Activated naive CD4-positive, alpha-beta T cell treated with anti-CD3 and anti-CD28 coated beads, Interleukin-2, amount 50 U/mL, for 16 hours (primary cell): ENCODE measurements at places on chromosomes 1 and 21.

DNA sequence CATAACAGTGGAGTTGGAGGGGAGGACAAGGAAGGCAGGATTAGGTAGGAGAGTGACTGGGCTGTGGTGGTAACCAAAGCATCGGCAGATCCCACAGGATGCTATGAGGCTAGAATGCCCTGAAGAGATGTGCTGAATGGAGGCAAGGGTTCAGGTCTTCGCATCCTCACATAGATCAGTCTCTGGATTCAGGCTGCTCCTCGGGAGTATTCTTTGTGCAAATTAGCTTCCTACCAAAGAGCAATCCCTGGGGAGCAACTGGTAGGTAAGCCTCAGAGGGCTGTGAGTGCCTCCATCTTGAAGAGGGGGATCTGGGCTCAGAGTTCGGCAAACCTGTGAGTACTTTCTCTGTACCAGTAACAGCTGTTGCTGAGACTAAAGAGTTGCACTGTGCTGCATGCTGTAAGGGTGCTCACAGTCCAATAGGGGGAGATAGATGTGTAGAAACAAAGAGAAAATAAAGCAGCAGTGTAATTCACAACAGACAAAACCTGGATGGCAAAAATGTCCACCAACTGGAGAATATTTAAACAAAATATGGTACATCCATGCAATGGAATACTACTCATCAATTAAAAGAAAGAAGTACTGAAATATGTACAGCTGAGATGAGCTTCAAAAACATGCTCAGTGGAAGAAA is 322.4 kb upstream of the DEPDC1 start:
- DNase-seq = no peak

DNA sequence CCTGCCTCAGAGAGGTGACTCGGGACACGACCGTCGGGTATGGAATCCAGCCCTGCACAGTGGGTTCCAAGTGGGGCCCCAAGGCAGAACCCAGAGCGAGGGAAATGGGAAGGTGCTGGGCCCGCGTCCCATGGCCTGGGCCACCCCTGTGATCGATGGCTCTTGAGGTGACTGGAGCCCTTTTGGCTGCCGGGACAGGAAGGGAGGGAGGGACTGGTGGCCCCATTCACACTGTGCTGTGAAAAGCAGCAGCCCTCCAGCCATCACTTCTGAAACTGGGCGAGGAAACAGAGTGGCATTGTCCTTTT is 110.4 kb upstream of the IFFO2 start:
- no peak for DNase-seq

GRCh38 chr1:216892581-216893160 is 169.4 kb upstream of the ESRRG start:
- DNase-seq = no peak

- DNase-seq = no peak
These were observed 74.1 kb downstream of the ZNF648 start for GRCh38 chr1:181987334-181987895.

GRCh38 chr1:84598418-84598817 is 24.2 kb upstream of the CTBS start:
- DNase-seq = no peak

DNA sequence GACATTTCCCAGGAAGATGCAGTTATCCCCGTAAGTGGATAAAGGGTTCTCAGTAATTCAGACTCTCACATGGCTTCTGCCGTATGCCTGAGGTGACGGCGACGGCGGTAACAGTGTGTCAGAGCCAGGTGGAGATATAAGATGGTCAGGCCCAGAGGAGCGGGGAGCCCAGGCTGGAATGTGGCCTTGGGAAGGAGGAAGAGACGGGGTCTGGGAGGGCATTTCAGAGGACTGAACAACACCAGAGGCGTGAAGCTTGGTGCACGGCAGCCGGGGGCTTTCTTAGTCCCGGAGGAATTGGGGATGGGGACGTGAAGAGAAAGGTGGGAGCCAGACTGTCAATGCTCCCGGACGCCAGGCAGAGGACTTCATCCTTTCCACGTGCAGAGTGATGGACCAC is 1.0 kb downstream of the RER1 start:
- DNase-seq = no peak

GRCh38 chr1:12593621-12594066 is 24.4 kb downstream of the DHRS3 start:
- DNase-seq = no peak

DNA sequence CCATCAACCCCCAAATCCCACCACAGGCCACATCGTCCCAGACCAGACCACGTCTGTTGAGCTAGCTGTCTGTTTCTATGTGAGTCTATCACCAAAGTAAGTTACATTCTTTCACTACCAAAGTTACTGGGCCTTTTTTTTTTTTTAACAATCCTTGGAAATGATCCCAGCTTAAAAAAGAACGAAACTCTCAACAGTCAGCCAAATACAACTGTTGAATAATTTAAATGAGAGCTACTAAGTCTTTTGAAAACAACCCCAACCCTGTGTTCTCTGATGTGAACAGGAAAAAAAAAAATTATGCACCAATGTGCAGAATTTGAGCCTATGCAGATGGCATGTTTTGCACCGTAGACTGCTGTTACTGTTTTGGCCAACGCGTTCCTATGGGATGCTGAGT is 134.0 kb upstream of the ETS2 start:
- no peak for DNase-seq

DNA sequence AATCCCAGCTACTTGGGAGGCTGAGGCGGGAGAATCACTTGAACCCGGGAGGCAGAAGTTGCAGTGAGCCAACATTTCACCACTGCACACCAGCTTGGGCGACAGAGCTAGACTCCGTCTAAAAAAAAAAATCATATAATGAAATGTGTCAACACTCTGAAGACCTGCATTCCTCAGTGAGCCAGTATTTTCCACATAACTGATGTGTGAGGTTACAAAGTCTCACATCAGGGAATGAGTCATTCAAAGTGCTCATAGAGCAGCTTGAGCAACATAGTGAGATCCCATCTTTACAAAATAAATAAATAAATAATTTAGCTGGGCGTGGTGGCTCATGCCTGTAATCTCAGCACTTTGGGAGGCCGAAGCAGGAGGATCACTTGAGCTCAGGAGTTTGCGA is 65.5 kb downstream of the CASZ1 start:
- no peak for DNase-seq

DNA sequence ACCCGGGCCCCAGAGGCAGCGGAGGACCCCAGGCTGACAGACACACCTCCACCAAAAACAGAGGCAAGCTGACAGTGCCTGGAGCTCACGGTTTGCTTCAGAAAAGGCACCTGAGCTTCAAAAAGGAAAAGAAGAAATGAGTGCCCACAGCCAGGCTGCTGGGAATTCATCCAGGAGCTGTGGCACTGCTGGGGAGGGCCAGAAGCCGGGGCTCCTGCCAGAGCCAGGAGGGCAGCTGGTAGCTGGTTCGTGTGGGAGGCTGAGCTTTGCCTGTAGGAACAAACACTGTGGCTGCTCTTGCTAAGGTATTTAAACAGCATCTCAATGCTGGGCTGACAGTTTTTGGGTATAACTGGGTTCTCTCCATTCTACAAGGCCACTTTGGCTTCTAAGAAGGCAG is 19.5 kb downstream of the KCNJ6 start:
- DNase-seq = no peak

DNA sequence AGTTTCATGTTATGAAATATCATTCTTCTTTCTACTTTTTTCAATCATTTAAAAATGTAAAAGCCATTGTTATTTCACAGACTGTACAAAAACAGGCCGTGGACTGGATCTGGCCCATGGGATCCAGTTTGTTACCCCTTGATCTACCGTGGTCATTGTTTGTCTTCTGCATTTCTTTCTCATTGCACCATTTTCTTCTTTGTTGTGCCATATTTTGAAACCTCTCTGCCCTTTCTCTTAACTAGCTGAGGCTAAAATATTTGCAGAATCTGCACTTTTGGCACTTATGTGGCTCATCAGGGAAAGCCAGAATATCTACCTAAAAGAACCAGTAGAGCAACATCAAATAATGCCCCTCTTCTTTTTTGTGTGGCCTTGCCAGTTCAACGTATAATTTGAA is 50.5 kb downstream of the DNAJC6 start:
- no peak for DNase-seq

DNA sequence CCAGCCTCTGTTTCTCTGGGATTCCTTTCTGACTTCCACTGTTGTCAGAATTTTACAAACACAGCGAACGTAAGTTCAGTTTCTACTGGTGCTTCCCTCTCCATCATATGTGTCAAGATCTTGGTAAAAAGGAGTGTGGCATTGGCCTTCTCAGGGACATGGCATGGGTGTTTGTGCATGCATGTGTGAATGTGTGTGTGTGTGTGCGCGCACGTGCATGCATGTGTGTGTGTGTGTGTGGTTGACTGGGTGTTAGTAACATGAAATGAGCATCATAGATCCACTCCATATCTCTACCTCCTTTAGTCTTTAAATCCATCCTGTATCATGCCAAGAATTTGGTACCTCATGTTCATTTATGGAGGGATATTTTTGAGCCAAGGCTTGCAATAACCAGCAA is 411.3 kb downstream of the NPHP4 start:
- DNase-seq = no peak

- DNase-seq = no peak
These were observed 189.0 kb upstream of the RGS18 start for GRCh38 chr1:191969290-191969689.

- DNase-seq = no peak
These were observed 15.7 kb upstream of the ATP13A2 start for GRCh38 chr1:17027403-17027802.

DNA sequence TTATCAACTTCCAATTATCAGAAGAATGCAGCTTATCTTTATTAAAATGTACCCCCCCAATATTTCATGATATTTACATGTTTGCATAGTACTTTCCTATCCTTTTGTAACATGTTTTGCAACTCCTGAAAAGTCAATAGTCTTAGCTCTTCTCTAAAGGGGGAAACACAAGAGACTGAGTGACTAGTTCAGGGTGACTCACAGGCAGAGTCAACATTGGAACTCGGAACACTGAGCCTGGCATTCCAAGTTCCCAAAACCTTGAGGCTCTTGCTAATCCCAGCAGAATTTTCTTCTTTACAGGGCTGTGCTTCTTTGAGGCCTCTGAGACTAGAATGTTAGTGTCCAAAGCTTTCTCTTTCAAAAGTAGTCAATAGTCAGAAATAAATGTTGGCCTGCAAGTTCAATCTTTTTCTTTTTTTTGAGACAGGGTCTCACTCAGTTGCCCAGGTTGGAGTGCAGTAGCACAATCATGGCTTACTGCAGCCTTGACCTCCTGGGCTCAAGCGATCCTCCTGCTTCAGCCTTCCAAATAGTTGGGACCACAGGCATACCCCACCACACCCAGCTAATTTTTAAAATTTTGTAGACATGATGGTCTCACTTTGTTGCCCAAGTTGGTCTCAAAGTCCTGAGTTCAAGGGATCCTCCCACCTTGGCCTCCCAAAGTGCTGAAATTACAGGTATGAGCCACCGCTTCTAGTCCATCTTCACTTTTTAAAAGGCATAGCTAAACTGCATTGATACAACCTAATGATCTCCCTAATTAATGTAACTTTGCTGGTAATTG is 37.5 kb downstream of the ZNF281 start:
- no peak for DNase-seq

DNA sequence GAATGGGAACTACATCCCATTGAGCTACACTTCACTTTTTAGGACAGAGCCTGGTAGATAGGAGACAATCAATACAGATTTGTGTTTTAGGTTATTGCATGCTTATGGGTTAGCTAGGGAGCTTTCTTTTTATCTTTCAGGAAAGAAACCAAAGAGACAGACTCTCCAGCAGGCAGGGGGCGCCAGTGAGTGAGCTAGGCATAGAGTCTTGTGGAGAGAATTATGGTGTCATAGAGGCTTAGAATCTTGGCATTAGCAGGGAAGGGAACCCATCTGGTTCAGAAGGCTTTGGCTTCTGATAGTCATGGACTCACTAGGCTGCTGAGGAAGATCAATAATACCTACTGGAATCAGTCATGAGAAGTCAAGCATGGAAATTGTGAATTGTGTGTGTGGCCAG is at the start of gene SMCP:
Gene SMCP (plus strand): TSS at position 281 of the 400 bp plus-strand sequence. CDS start 6,101 bp downstream, outside the sequence.
- DNase-seq = peak; percentile 17

DNA sequence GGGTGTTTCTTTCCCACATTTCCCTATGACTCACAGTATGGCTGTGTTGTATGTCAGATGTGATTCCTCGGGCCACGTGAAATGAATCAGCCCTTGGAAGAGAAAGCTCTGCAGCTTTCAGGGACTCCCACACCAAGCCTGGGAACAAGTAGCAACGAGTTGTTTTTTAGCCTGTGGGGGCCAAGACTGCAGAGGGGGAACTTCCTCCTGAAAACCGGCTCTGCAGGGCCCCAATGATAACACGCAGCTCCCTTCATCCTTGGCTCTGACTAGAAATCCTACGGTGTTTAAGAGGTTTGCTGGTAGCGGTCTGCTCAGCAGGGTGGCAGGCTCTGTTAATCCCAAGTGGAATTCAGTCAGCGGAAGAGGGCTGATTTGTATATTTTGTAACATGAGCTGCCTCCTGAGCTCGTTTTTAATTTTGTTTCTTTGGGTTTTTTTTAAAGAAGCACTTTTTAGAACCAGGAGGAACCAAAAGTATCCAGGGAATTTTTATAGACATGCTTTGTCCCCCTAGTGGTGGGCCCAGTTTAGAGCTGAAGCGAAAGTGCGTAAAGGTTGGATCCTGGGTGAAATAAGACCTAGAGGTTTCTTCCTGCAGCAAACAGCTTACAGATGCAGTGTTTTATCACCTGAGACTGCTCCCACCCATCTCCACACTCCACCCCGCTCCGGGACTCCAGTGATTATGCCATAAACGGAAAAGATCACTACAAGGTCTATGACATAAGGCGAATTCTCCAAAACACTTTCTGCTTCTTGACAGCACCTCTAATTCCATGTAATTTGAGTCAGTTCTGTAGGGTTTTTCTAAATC is 48.8 kb downstream of the LAMC2 start:
- no peak for DNase-seq

GRCh38 chr1:219931033-219931432 is 2.7 kb upstream of the SLC30A10 start:
- DNase-seq = no peak

GRCh38 chr1:7516341-7516740 is 254.8 kb upstream of the VAMP3 start:
- no peak for DNase-seq

GRCh38 chr21:41290106-41290799 is 26.3 kb upstream of the FAM3B start:
- DNase-seq = no peak

DNA sequence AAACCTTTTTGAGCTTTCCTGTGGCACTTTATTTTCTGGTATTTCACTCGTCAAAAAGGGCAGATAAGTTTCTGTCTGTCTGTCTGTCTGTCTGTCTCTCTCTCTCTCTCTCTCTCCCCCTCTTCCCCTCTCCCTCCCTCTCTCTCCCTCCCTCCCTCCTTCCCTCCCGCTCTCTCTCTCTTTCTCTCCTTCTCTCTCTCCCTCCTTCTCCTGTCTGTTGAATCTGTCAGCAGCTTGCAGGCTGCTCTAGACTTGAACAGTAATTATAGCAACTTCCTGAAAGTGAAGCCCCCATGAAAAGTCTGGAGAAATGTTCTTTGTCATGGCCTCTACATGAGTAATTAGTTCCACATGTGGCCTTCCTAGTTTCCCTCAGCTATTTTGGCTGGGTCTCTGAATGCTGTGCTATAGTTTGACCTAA is 275.2 kb upstream of the C1orf105 start:
- no peak for DNase-seq

DNA sequence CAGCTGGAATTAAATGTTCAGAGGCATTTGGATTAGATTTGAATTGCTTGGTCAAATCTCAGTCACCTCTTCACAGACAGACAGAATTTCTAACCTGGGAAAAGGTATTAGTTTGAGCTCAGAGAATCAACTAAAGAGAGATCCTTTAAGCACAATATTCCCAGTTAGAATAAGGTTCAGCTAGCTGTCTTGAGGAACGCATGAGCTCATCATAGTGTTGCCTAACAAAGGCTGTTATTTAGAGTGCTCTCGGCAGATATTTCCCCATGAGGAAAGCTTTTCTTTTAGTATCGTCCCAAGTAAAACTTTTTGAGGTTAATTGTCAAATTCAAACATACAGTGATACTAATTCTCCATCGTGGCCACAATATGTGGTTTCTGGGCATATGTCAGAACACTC is 269.9 kb downstream of the HLX start:
- DNase-seq = no peak
